Activated naive CD4-positive, alpha-beta T cell treated with anti-CD3 and anti-CD28 coated beads, Interleukin-2, amount 10 ng/mL, durations not matched to agents 5 hours and 36 hours (primary cell): ENCODE measurements at places on chromosomes 3 and 15. TPM values are rescaled to one million over a fixed set of nuclear protein-coding genes. Genes with fewer than 3 reads are reported as not detected.

The MFAP1 gene
- 31.4 TPM for total RNA-seq

The ZFYVE19 gene
- 27.2 TPM for total RNA-seq

The ZNF385D gene
- not detected for total RNA-seq

The DISP2 gene
- total RNA-seq = 0.08 TPM

The MAPK6 gene
- total RNA-seq = 20.3 TPM

The SST gene
- not detected for total RNA-seq

The MYRIP gene
- not detected for total RNA-seq

The CCRL2 gene
- 5.6 TPM for total RNA-seq

The MESP1 gene
- total RNA-seq = 1.2 TPM

The GOLGA6L9 gene
- total RNA-seq = 1.8 TPM

The DAZL gene
- total RNA-seq = not detected

The LOXL1 gene
- 1.9 TPM for total RNA-seq

The ARNT2 gene
- not detected for total RNA-seq

The DUOX2 gene
- total RNA-seq = not detected

The SCG3 gene
- total RNA-seq = not detected

The STRIT1 gene
- not detected for total RNA-seq

The QARS1 gene
- 340 TPM for total RNA-seq
